ENCODE measurements at places on chromosomes 5 and 9.

DNA sequence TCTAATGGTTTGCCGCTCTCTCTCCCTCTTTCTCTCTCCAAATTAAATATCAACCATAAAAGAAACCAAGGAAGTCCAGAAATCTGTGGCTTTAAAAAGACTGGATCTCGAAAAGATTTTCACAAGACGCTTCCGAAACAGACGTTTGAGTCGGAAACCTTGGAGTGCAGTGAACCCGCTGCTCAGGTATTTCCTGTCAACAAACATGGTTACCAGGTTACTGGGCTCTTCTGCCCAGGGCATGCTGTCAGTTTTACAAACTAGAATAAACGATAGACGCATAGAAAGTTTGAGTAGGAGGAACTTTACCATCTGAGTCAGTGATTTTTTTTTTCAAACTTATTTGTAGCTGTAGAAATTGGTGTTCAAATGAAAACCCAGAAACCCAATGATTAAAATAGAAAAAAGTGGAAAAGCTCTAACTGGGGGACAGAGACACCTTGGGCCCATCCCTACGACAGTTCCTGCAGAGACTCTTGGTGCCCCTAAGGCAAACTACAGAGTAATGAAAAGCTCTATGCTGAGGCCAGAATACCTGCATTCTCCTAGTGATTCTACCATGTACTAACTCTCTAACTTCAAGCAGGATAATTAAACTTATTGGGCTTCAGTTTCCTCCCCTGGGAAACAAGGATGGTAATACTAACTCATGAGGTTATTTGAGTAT is 90.0 kb downstream of the DOCK8 start:
- DNase-seq: peak; percentile 30

DNA sequence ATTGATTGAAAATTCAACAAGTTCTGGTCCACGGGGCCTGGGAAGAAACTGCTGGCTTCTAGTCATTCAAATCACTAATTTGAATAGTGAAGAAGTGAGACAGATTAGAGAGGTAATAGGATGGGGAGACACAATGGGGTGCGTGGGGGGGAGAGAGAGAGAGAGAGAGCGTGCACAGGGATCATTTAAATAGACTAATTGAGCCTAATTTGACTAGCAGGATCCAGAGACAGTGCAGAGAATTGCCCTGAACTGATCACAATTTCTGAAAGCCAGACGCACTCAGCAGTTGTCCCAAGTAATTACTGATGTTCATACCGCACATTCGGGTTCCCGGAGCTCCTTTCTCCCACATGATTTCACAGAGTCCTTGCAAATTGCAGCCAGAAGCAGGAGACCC is 50.3 kb upstream of the C5orf58 start:
- no peak for DNase-seq

GRCh38 chr9:102209176-102209575 is 470.7 kb upstream of the GRIN3A start:
- DNase-seq: no peak

- no peak for DNase-seq
Observed at GRCh38 chr9:134339183-134339806, 13.0 kb downstream of the RXRA start.

GRCh38 chr9:137269231-137269772 is 8.2 kb upstream of the TOR4A start:
- no peak for DNase-seq

- DNase-seq: no peak
Observed at GRCh38 chr5:131431794-131432193, 167.9 kb downstream of the CDC42SE2 start.

DNA sequence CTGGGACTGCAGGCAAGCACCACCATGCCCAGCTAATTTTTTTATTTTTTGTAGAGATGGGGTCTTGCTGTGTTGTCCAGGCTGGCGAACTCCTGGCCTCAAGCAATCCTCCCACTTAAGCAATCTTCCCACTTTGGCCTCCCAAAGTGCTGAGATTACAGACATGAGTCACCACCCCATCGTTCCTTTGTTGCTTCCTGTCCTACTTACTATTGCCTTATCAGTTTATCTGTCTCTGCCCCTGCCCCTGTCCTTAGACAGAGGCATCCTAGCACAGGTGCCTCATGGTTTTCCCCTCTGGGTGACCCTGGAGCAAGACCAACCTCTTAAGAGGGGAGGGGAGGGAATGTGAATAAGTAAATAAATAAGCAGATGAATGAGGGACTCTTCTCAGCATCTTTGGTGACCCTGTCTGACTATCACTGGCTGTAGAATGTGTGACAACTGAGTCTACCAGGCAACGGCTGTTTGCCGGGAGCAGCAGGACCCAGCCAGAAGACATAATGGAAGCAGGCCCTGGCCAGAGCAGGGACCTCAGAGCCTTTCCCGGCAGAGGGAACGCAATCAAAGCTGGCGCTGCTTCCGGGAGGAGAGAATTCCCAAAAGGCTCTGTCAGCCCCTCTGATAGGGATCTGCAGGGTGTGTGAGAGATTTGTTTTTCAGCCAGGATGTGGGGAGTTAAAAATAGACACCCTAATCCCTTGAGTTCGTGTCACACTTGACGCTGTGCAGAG is 43.8 kb upstream of the DAB2IP start:
- no peak for DNase-seq

GRCh38 chr5:16510098-16510497 is 44.5 kb upstream of the ZNF622 start:
- no peak for DNase-seq

- DNase-seq: no peak
Observed at GRCh38 chr5:84764227-84764626, 379.5 kb upstream of the EDIL3 start.

GRCh38 chr5:178286226-178287090 is 53.9 kb upstream of the PHYKPL start:
- no peak for DNase-seq

DNA sequence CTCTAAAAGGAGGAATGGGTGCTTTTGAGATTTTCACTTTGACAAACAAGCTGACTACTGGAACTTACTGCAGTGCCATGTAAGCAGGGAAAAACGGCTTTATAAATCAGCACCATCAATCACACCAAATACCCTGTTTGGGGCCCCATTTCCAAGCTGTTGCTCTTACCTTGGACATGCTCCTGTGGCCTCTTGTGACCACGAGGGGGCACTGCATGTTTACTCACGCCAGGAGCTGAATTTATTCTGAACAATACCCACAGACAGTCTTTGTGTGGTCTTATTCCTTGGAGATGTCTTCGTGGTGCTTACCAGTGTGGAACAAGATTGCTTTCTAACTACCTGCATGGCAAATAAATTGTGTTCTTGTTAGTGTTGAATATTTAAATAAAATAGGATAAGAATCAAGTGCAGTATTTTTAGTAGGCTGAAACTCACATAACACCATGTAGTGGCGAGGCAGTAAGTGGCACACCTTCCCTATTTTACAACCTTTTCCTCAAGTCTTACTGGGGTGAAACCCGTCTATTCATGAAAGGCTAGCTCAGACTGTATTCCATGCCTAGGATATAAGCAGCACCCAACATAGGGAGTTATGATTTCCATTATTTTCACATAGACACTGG is 155.5 kb upstream of the NMUR2 start:
- DNase-seq: no peak

DNA sequence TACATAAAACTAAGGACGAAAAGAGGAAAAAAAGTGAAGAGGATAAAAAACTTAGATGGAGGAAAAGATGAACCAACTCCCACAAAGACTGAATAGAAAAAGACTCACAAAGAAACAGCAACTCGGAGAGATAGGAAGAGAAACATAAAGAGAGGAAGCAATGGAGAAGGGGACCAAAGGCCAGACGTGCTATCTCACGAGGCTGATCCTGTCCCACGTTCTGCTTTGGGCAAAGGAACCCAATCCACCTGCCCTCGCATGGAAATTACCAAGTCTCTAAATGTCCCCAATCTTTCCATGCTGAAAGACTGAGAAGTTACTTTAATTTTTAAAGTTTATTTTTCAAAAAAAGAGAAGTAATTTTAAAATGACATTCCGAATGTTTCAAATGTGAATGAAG is 36.6 kb downstream of the TMEM245 start:
- DNase-seq: no peak

GRCh38 chr9:107358986-107359385 is 75.9 kb downstream of the RAD23B start:
- DNase-seq: no peak

- no peak for DNase-seq
Observed at GRCh38 chr9:27125030-27125429, 16.0 kb downstream of the TEK start.

GRCh38 chr9:4850603-4851310 is 58.0 kb downstream of the RCL1 start:
- no peak for DNase-seq

GRCh38 chr5:111299831-111300432 is 75.7 kb downstream of the CAMK4 start:
- DNase-seq: no peak

- no peak for DNase-seq
Observed at GRCh38 chr9:100430286-100430940, 3.5 kb downstream of the MSANTD3 start.

DNA sequence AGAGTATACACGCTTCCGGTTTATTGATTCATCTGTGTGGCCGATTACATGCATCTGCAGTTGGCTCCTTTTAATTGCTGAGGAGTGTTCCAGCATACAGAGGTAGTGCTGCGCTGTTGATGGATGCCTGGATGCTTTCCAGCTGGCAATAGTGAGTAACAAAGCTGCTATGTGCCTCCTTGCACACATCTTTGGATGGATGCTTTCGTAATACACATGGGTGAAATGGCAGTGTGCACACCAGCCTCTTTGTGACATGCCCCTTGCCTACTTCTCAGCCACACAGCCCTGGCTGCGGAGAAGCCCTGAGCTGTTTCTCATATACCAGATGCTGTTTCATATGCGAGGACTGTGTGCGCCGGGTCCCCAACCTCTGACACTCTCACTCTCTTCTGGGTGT is 151.0 kb downstream of the GADD45G start:
- no peak for DNase-seq

GRCh38 chr5:32444431-32445286 is at the start of gene ZFR:
ZFR (minus strand) TSS chr5:32444740; CDS start chr5:32444658, 82 bp downstream.
- DNase-seq: peak; percentile 88

DNA sequence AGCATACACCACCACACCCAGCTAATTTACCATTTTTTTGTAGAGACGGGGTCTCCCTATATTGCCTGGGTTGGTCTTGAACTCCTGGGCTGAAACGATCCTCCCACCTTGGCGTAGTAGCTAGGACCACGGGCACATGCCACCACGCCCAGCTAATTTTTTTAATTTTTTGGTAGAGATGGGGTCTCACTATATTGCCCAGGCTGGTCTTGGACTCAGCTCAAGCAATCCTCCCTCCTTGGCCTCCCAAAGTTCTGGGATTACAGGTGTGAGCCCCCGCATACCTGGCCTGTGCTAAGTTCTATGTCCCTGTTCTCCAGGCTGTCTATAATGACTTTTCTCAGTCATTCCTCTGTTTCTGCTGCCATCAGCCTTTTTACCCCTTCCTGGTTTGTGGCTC is 41.3 kb downstream of the ASS1 start:
- no peak for DNase-seq

DNA sequence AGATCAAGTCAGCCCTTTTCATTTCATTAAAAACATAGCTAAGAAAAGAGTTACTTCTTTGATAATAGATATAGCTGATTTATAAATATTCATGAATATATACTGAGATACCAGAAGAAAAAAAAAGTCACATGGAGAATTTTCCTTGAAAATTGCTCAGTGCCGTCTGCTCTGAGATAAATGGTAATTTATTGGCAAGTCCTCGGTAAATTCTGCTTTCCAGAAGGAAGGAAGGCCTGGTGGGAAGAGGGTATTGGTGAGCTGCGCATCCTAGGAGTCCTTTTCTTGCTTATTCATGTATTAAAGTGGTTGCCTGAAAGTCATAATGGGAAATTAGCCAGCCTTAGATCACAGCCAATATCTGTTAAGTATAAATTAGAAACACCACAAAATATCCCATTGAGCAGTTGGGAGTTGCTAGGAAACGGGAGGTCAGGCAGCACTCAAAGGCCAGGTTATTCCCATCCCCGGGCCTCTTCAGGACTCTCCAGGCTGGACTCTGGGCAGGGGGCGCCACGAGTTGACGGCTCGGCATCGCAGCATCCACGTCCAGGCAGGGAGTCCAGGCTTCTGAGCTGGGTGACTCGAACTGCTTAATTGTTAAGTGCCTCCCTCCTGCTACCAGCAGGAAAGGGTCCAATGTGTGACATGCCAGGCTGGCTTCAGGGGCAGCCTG is 116.7 kb upstream of the RETREG1 start:
- no peak for DNase-seq

DNA sequence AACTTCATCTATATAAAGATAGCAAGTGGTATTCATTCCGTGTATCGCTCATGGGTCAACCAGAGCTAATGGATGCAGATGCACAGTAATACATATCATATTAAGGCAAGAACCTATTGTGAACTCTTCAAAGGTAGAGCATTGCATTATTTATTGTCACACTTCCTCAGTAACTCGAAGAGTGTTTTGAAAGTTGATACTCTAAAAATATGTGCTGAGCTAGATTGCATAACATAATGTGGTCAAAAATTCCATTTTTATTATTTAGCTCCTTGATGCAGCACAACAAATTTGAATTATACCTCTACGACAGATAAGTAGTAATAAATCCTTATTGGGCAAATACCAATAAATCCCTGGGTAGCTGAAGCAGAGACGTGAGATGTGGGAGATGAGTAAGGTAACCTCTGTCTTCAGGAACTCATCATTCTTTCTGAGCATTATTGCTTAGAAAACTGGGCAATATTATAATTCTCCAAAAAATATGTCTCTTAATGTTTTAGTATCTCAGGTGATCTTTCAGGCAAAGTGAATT is 70.3 kb downstream of the CDH18 start:
- DNase-seq: no peak

GRCh38 chr5:135153661-135154060 is 119.6 kb upstream of the PITX1 start:
- no peak for DNase-seq

- no peak for DNase-seq
Observed at GRCh38 chr5:82365744-82366228, 87.6 kb upstream of the RPS23 start.

Measured in T follicular helper cell (primary cell).